Keratinocyte (primary cell): ENCODE measurements at places on chromosomes 7 and 10. TPM values are rescaled to one million over a fixed set of nuclear protein-coding genes. Genes with fewer than 3 reads are reported as not detected.

HMX2 gene
- polyA plus RNA-seq, result not detected in 3 replicates

ANKRD1 gene
- polyA plus RNA-seq, result 0.06 to 0.07 TPM (median 0.07 TPM) in 3 replicates

ANXA8 gene
- 799 to 1,190 TPM (median 820 TPM) in 3 replicates for polyA plus RNA-seq

PDZD7 gene
- 0.31 to 0.54 TPM (median 0.54 TPM) in 3 replicates for polyA plus RNA-seq

GNG11 gene
- 0.23 to 1.0 TPM (median 0.63 TPM) in 3 replicates for polyA plus RNA-seq

ZDHHC16 gene
- 63.3 to 77.6 TPM (median 67.8 TPM) in 3 replicates for polyA plus RNA-seq

DNA sequence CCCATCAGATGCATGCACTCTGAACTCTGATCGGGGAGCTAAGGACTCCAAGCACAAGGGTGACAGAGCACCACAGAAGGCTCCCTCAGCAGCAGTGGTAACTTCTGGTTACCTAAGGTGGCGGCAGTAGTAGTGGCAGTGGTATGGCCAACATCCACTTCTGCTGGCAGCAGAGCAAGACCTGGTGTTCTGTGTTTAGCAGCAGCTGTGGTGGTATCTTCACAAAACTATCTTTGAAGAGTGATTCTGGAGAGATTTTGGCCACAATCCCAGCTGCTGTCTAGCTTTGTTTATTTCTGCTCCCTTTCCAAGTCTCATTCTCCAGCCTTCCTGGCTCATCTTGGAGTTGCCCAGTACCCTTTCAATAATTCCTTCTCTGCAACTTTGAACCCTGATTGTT lies 102.4 kb upstream of the LRGUK start:
- no peak for DNase-seq

DNA sequence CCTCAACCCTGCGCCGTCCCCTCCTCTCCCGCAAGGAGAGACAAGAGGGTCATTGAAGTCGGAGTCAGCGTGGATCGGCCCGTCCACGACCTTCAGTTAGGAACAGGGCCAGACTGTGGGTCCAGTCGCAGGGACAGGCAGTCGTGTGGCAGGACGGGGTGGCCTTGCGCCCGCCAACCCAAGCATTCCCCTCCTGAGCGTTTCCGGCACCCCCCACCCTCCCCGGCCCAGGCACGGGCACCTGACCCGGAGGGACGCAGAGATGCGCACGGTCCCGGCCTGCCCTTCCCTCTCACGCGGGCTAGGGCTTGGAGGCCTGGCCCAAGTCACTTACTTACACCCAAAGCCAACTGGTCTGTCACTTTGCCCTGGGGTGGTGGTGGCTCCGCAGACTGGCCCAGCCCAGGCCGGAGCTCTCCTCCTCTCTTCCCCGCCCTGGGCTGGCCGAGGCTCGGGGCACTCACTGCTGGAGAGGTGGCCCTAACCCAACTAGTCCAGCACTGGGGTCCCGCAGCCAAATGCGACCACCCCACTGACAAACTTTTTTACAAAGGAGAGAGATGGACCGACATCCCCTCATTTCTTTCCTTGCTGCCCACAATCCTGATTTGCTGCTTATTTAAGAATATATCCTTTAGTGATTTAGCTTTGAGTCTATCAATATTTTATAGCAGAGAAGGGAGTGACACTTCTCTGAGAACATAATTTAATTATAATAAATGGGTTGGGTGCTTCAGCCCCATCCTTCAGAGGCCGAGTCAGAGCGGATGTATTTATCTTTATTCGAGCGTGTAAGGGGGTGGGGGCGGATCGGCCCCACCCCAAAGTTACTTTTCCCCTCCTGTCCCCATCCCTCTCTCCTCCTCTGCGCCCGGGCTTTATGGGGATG lies 1.2 kb upstream of the UNCX start:
- no peak for DNase-seq

GRCh38 chr7:156192921-156193320 lies 380.7 kb upstream of the SHH start:
- no peak for DNase-seq

DNA sequence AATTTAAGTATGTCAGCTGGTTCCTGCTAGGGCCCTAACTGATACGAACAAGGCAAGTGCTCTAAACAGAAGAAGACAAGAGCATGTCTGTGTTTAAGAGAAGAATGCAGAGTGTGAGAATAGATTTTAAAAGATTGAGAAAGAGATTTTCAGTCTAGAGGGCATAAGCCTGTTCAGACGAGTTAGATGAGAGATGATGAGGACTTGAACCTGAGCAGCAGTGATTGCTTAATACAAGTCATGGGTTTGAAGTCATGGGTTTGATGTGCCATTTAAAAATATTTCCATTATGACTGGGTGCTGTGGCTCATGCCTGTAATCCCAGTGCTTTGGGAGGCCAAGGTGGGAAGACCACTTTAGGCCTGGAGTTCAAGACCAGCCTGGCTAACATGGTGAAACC lies 108.9 kb upstream of the PLXDC2 start:
- DNase-seq, result no peak

DNA sequence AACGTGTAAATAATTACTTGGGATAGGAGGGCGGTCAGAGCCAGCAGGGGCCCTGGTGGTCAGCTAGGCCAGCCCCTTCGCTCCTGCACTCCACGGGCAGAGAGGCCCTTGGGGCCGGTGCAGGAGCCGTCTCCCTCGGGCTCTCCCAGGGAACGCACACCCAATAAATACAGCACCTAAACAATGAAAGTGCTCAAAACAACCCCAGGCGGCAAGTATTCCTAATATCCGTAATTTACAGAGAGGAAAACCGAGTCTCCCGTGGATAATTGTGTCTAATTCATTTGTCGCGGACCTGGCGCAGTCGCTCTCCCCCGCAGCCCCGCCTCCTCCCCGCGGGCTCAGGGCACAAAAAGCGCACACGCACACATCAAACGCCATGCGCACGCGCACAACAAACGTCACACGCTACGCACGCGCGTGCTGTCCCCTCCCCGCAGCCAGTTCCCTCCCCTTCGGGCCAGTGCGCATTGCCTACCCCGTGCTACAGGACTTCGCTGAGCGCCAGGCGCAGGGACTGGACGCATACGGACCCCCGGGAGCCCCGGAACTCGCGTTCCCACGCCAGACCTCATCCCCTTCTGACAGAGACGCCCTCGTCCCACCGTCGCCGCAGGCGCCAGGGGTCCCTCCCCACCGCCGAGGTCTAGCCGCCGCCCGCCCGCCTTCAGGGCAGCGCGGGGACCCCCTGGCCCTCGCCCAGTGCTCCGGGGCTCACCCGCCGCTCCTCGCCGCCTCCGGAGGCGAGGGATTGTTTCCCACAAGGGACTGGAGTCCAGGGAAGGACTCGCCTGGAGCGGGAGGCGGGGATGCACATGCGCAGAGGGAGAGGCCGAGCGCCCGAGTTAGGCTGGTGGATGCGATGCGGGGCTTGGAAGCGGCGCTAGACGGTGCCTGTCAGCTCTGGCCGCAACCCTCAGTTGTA lies at the start of gene ZNF248:
Gene ZNF248, minus strand, starts transcription at position 324 of the 925 bp plus-strand sequence. CDS start 1,300 bp downstream, outside the sequence.
- peak; percentile 74 for DNase-seq

- DNase-seq, result no peak
Observed at GRCh38 chr7:30040938-30041337, 12.7 kb downstream of the PLEKHA8 start.
